Putamen (tissue), 1 donor: ENCODE measurements at places on chromosomes 16 and 17.

DNA sequence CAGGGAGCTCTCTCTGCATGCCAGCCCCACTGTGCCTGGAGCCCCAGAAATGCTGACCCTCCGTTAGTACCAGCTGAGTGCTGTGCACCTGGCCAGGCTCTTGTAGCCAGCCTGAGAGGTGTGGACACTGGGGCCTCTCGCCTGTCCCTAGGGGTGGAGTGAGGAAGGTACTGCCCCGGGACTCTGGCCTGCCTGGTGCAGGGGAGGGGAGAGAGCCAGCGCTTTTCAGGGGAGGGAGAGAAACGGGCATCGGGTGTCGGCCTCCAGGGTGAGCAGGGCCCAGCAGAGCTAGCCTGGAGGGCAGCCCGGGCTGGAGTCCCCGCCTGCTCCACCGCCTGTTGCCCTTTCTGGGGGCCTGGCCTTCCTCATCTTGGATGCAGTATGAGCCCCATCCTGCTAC lies 13.1 kb downstream of the MAP2K3 start:
- no peak for DNase-seq

GRCh38 chr16:73064212-73064993 lies 16.5 kb upstream of the ZFHX3 start:
- DNase-seq: no peak

GRCh38 chr17:82267575-82268379 lies 5.7 kb downstream of the CSNK1D start:
- DNase-seq: peak; percentile 88

GRCh38 chr17:79399610-79400144 lies 211.2 kb downstream of the RBFOX3 start:
- DNase-seq: no peak

- DNase-seq: no peak
Measured at GRCh38 chr17:8664456-8665126, 34.1 kb upstream of the MYH10 start.

- no peak for DNase-seq
Measured at GRCh38 chr17:56597495-56597990, 4.0 kb downstream of the NOG start.

- no peak for DNase-seq
Measured at GRCh38 chr16:12896562-12896961, 4.8 kb upstream of the SHISA9 start.

DNA sequence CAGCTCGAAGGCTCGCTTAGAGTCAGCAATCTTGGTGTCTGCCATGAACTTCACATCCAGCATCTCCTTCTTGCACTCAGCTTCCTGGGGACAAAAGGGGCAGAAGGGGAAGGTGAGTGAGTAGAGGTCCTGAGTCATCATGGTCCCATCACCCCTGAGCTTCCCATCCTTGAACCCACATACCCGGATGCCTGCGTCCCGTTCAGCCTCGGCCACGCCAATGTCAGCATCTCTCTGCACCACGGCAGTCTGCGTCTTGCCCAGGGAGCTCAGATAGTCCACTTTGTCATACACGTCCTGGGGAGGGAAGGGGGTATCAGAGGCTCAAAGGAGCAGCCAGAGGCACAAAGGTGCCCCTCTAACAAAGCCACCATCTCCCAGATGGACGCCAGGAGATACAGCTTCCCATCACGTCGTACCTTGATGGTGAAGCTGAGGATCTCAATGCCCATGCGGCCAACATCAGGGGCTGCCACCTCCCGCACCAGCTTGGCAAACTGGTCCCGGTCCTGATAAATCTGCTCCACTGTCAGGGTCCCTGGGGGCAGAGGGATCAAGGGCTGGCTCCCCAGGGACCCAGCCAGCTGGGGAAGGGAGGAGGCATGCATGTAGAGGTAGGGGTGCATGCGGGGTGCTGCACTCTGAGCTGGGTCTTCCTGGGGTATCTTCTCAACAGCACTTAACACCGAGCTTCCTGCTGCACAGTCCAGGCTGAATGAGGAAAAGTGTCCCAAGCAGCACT lies 15.2 kb downstream of the FLOT2 start:
- DNase-seq: no peak

DNA sequence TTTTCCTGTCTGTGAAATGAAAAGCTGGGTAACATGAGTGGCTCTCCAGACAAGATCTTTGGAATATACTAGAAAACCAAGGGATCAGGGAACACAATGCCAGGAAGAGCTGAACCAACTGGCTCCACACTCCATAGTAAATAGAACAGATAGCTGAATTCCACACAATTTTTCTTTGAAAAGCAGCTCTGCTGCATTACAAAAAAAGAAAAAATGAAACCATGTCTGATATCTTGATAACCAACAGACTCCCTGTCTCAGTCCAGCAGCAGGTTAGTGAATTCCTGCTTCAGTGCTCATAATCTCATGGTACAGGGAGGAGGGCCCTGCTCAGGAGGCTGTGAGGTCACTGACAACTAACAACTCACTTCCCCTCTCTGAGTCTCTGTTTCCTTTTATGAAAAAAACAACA lies 97.1 kb downstream of the CDH11 start:
- no peak for DNase-seq

- DNase-seq: no peak
Measured at GRCh38 chr16:70433458-70434103, 5.3 kb downstream of the ST3GAL2 start.

- DNase-seq: no peak
Measured at GRCh38 chr17:27566671-27567562, 64.1 kb upstream of the LGALS9 start.

DNA sequence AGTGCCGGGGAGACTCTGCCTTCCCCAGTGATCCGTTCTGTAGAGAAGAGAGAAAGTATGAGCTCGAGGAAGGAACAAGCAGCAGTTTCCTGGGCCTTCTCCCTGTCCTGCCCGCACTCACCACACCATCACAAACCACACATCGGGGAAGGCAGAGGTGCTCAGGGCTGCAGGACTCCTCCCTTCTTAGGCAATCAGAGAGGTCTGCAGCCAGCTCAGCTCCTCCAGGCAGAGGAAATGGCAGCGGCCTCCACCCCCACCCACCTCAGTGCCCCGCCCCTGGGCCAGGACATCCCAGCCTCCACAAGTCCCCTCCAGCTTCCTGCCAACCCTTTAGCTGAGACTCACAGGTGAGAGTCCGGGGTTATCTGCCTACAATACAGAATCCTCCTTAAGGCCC lies 2.0 kb downstream of the ZNF319 start:
- DNase-seq: no peak

- DNase-seq: no peak
Measured at GRCh38 chr17:31521632-31522283, 130.3 kb downstream of the RAB11FIP4 start.

- DNase-seq: no peak
Measured at GRCh38 chr16:86103320-86103719, 204.4 kb downstream of the IRF8 start.

DNA sequence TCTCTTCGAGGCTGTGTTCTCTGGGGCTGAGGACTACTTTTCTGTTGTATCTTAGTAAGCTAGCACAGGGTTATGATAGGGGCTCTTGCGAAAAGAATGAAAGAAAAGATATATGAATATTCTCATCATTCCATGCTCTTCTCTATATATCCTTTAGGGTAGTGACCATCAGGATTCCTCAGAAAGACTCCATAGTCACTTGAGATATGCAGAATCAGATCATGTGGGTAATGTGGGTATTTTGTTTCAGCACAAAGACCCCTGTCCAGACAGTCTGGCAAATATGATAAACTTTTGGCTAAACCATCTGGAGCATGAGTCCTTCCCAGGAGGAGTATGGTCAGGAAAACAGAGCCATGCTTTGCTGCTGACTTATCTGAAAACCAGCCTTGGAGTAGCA lies 21.5 kb downstream of the CRYM start:
- DNase-seq: no peak

- no peak for DNase-seq
Measured at GRCh38 chr16:3983081-3983520, 102.6 kb upstream of the CREBBP start.

DNA sequence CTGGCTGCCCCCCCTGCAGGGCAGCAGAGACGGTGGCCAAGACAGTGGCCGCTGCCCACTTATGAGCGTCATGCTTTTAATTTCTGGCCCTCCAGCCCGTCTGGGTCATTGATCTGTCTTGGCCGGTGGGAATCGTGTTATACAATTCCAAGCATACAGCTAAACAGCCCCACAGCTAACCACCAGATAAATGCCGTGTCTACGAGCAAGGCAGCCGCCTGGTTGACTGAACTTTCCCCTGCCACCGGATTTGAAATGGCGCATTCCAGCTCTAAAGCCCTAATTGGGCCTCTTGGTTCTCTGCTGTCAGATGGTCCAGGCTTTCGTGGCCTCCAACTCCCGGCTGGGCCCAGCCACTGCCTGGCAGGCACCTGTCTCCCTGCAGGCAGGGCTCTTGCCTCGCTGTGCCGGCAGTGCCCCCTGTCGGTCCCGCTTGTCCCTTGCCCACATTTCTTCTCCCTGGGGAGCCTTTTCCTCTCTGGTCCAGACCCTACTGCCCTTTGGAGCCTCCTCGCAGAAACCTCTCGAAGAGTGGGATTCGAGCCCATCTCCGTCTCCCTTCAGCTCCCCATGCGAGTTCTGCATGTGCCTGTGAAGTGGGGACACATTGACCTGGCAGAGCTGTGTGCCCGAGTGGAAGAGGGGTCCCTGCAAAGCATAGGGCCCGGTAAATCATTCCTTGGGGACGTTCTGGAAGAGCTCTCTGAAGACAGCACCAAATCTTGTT lies 1.8 kb upstream of the RBFOX3 start:
- DNase-seq: no peak

DNA sequence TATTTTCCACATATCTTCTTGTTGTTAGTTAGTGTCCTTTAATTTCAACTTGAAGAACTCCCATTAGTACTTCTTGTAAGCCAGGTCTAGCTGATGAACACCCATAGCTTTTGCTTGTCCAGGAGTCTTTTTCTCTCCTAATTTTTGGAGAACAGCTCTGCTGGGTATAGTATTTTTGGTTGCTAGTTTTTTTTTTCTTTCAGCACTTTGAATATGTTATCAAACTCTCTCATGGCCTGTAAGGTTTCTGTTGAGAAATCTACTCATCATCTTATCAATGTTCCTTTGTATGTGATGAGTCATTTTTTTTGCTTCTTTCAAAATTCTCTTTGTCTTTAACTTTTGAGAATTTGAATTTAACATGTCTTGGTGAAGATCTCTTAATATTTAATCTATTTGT lies 31.8 kb upstream of the NKD1 start:
- no peak for DNase-seq

GRCh38 chr17:3039736-3040135 lies 23.7 kb downstream of the OR1D5 start:
- DNase-seq: no peak

- no peak for DNase-seq
Measured at GRCh38 chr17:66928949-66929348, 35.6 kb upstream of the CACNG4 start.

DNA sequence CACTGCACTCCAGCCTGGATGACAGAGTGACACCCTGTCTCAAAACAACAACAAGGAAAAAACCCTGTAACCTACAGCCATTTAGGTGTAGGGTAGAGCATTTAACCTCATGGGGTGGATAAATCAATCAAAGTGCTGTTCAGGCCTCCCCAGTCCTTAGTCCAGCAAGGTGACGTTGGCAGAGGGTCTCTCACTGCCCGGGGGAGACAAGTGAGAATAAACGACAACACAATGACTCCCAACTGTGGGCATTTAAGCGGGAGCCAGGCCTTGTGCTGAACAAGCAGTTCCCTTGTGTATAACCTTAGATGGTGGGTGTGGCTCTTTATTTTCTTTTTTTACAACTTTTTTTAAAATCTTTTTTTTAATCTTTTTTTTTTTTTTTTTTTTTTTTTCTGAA lies 29.3 kb downstream of the TMEM92 start:
- DNase-seq: no peak

DNA sequence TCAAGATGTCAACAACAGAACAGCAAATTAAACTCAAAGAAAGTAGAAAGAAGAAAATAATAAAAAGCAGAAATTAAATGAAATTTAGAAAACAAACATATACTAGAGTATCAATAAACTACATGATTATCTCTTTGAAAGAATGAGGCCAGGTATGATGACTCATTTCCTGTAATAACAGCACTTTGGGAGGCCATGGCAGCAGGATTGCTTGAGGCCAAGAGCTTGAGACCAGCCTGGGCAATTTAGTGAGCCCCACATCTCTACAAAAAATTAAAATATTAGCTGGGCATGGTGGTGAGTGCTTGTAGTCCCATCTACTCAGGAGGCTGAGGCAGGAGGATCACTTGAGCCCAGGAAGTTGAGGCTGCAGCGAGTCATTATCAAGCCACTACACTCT lies 232.5 kb downstream of the RAB11FIP4 start:
- no peak for DNase-seq

GRCh38 chr16:81629896-81630634 lies 149.0 kb upstream of the PLCG2 start:
- DNase-seq: no peak

GRCh38 chr16:86515413-86515776 lies 5.1 kb downstream of the FOXF1 start:
- DNase-seq: no peak

DNA sequence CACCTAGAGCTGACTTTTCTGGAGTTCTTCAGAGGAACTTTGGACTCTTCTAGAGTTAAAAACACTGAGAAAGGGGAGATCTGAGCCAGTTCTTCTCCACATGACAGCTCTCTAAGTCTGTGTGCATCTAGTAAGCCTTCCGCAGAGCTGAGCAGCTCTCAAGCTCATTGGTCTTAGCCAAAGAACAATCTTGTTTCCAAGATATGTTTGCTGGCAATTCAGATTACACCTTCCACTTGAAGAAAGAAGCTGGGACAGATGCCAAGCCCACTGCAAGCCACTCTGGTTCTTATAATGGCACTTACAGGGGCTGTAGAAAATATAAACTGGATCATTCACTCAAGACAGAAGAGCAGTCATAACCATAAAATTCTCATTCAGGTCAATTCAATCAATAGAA lies 134.1 kb upstream of the TOX3 start:
- DNase-seq: no peak

DNA sequence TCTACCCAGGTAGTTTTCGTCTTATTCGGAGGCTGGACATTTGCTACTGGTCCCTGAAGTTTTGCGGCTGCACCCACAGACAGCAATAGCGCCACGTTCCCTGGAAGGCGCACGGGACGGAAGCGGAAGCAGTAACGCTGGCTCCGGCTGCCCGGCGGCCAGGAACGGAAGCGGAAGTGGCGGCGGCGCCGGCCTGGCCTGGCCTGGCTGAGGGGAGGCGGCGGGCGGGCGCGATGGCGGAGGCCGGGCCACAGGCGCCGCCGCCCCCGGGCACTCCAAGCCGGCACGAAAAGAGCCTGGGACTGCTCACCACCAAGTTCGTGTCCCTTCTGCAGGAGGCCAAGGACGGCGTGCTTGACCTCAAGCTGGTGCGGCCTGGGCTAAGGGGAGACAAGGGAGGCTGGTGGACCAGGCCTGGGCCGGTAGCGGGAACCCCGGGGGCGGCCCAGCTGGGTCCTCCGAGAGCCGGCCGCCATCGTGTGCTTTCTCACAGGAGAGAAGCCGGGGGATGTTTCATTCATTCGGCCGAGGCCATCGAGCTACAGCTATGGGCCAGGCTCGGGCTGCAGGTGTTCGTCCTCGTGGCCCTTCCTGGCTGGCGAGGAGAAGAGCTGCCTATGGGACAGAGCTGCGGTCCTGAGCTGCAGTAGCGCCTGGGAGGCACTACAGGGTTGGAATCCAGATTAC lies at the start of gene E2F4:
Gene E2F4, plus strand, starts transcription at position 161 of the 687 bp plus-strand sequence. Its CDS starts 73 bp downstream, at position 234.
- DNase-seq: peak; percentile 92
